ENCODE measurements at places on chromosomes 12 and 14. TPM values are rescaled to one million over a fixed set of nuclear protein-coding genes. Genes with fewer than 3 reads are reported as not detected.

- no peaks in the 10 kb centered on the region for H3K36me3 ChIP-seq
- H3K27ac ChIP-seq: no peak overlapping the region
- H3K4me3 ChIP-seq: no peak overlapping the region
- H3K4me1 ChIP-seq: no peaks in the 10 kb centered on the region
Observed at GRCh38 chr14:44812672-44813071, 149.1 kb downstream of the KLHL28 start.

- peaks cover 99% of the 10 kb centered on the region for H3K36me3 ChIP-seq
- H3K4me1 ChIP-seq: peaks cover 2% of the 10 kb centered on the region
- DNase-seq: no peak
Observed at GRCh38 chr14:21231020-21231652, 38.1 kb downstream of the HNRNPC start.

GRCh38 chr14:77037938-77038568 is 9.5 kb upstream of the IRF2BPL start:
- no peak for DNase-seq
- H3K27ac ChIP-seq: peak overlapping the region; percentile 92
- H3K36me3 ChIP-seq: no peaks in the 10 kb centered on the region
- H3K27me3 ChIP-seq: no peaks in the 10 kb centered on the region
- no peak overlapping the region for H3K4me3 ChIP-seq

DNA sequence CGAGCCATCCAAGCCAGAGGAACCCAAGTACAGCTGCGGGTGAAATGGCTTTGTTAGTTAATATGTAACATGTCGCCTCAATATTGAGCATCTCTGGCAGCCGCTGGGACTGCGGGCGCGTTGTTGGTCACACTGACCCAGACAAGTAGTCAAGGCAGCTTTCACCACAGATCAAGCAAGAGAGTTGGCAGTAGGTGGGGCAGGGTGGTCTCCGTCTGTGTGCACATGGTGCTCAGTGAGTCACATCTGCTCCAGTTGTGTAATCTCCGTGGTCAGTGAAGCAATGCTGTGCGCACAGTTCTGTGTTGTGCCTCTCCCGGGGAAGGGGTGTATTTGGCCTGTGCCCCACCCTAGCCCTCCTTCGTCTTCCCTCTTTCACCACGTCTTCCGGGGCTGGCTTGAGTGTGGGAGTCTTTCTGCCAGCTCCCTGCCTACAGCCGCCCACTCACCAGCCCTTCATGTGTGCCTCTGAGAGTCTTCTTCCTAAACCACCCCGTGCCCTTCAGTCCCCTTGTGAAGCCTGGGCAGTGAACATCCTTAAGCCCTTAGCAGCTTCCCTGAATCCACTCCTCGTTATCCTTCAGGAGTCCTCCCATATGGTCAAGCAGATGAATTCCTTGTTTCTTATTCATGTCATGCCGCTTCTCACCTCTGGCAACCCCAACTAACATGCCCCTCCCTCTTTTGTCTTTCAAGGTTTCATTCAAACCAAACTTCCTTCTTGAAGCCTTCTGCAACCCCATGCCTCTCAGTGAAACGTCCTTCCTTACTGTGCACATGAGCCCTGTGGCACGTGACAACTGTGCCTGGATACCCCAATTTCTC is 242.1 kb downstream of the CACNA1C start:
- no peak overlapping the region for H3K4me3 ChIP-seq
- H3K27ac ChIP-seq: no peak overlapping the region
- peak; percentile 59 for DNase-seq
- H3K27me3 ChIP-seq: no peaks in the 10 kb centered on the region
- H3K36me3 ChIP-seq: no peaks in the 10 kb centered on the region

The LPAR5 gene
- total RNA-seq: 0.24 TPM

The CYP27B1 gene
- total RNA-seq: 3.1 TPM
